ENCODE measurements at places on chromosomes 6 and 20. TPM values are rescaled to one million over a fixed set of nuclear protein-coding genes. Genes with fewer than 3 reads are reported as not detected.

- DNase-seq: no peak
Measured at GRCh38 chr20:919491-919916, 3.4 kb upstream of the ANGPT4 start.

DNA sequence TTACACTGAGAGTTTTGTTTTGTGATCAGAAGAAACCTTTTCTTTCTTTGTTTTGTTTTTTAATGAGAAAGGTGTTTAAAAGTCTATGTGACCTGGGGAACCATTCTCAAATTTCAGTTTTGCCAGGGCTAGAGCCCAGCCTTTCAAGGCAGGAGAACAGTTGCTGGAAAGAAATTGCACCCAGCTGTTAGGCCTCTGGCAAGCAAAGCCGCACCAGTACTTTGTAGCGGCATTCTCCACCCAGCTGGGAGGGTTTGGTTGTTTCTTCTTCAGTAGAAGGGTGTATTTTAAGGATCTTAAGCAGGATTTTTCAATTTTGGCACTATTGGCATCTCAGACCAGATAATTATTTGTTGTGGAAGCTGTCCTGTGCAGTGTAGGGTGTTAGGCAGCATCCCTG, 16.6 kb upstream of the MAPK13 start:
- no peak for DNase-seq

GRCh38 chr6:6713657-6714056, 125.1 kb downstream of the LY86 start:
- DNase-seq: no peak

DNA sequence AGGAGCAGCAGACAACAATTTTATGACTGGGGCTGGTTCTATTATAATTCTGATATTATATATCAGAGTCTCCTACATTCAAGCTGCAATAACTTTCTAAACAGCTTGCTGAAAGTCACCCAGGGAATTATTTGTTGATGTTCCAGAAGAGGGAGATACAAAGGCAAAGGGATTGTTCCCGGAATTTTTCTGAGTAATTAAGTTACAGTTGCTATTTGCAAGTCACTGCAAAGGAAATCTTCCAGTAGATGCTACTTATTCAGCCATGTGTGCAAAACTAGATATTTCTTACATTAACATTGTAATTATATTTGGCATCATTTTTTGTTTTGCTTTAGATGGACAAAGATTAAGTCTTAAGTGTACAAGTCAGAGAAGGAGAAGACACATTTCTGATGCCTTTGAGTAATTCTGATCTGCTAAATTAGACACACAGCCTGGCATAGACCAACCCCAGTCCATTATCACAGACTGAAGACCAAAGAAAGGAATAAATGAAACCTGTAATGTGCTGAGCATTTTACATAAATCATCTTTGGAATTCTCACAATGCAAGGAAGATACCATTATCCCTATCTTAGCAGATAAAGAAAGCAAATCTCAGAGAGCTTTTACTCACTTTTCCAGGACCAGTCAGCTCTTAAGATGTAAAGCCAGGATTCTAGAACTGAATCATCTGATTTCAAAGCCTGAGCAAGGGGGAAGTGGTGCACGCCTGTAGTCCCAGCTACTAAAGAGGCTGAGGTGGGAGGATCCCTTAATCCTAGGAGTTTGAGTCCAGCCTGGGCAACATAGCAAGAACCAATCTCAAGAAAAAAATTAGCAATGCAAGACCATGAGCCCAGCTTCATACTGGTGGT, 62.6 kb upstream of the AKAP12 start:
- no peak for DNase-seq

DNA sequence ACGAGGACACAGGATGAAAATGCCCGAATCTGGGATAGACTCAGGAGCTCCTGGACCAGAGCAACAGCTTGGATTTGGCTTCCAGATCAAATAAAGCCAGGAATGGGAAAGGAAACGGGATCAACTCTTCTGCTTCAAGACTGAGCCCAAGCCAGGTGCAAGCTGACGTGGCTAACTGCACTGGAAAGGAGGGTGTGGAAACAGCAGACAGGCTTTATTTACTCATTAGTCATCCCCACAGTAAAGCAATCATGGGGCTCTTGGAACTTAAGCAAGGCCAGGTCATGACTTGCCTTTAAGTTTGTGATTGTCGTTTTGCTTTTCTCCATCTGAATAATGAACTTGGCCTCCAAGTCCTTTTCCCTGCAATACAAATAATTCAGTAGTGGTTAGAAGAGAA, 45.2 kb downstream of the KIF16B start:
- DNase-seq: peak; percentile 70

DNA sequence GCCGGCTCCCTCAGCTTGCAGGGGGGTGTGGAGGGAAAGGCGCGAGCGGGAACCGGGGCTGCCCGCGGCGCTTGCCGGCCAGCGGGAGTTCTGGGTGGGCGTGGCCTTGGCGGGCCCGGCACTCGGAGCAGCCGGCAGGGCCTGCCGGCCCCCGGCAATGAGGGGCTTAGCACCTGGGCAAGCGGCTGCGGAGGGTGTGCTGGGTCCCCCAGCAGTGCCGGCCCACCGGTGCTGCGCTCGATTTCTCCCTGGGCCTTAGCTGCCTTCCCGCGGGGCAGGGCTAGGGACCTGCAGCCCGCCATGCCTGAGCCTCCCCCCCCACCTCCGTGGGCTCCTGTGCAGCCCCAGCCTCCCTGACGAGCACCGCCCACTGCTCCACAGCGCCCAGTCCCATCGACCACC, 514.5 kb upstream of the GJE1 start:
- no peak for DNase-seq

ULBP1 gene
- 0.09 TPM for total RNA-seq

GSTA3 gene
- not detected for total RNA-seq

DEFB124 gene
- total RNA-seq: 0.81 TPM

Measured in mucosa of gallbladder (tissue), 1 donor.